H9 (cell line): ENCODE measurements at places on chromosomes 6 and 20.
A peak's percentile ranks its signal among the peaks of the same experiment; 100 is the strongest.

DNA sequence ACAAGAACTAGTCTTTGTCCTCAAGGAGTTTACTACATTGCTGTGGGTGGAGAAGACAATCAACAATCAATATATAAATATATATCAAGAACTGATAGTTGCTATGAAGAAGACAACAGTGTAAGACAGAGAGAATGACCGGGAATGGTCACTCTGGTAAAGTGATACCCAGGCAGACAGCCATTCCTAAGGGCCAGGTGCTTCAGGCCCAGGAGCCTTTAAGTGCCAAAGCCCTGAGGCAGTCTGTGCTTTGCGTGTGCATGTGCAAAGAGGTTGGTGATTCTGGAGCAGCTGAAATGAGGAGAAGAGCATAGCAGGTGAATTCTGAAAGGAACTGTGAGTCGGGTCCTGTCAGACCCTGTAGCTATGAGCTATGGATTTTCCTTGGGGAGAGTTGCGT, 154.2 kb downstream of the DOK5 start:
- DNase-seq, result no peak
- H3K4me1 ChIP-seq, result peaks cover 1% of the 10 kb centered on the region; the same call in 1 of the 2 replicates
- no peak overlapping the region for H3K4me3 ChIP-seq
- H3K27ac ChIP-seq, result no peak overlapping the region

DNA sequence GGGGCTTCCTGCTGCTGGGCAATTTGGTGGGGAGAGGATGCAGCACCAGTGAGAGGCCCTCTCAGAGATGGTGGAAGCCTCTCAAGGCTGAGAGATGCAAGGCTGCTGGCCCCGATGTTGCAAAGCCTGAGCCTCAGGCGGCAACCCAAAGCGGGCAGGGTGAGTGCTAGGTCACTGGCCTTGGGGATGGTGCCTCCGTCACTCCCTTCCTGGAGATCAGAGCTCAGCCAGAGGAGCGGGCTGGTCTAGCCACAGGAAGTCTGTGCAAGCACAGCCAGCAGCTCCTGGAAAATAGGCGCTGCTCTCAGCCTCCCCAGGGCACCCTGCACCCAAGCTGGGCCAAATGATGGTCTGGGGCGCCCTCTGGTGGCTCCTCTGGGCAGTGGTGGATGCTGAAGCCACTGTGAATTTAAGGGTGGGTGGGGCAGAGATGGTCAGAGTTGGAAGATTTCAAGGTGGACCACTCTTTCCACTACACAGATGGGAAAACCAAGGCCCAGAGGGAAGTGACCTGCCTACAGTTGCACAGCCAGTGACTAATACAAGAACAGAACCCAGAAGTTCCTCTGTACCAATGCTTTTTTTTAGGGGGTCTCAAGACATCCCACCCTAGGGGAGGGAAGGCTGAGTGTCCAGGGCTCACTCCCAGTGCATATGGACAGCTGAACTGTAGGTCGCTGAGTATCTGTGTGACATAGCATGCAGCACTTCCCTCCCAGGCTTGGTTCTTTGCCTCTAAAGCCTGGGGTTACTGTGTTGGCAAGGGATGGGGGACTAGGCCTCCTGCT, 20.8 kb downstream of the C20orf203 start:
- no peaks in the 10 kb centered on the region for H3K4me1 ChIP-seq
- no peak overlapping the region for H3K27ac ChIP-seq
- H3K36me3 ChIP-seq, result peaks cover 1% of the 10 kb centered on the region
- peak; percentile 87 for DNase-seq
- H3K27me3 ChIP-seq, result no peaks in the 10 kb centered on the region

- no peak for DNase-seq
- no peaks in the 10 kb centered on the region; the same call in 1 of the 2 replicates for H3K36me3 ChIP-seq
- H3K4me3 ChIP-seq, result no peak overlapping the region
- H3K27ac ChIP-seq, result no peak overlapping the region
- H3K27me3 ChIP-seq, result no peaks in the 10 kb centered on the region
- H3K4me1 ChIP-seq, result no peaks in the 10 kb centered on the region; the same call in 1 of the 2 replicates
Observed at GRCh38 chr20:53104884-53105283, 132.7 kb downstream of the TSHZ2 start.

- H3K4me3 ChIP-seq, result no peak overlapping the region
- no peak overlapping the region for H3K27ac ChIP-seq
Observed at GRCh38 chr20:53034899-53035298, 62.7 kb downstream of the TSHZ2 start.

DNA sequence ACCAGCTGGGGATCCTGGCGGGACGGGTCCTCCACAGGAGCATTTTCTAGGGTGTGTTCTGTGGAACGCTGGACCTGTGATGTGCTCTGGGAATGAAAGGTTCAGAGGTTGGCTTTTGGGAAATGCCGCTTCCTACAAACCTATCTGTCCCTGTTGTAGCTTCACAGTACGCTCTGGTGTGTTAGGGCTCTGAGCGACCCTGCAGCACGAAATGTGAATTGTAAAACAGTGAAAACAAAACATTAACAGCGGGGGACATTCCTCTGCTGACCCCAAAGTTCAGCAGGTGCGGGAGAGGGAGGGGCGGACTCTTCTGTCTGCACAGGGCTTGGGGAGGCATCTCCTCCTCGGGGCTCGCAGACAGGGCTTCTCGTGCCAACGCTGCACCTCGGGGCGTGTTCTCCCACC, 155.9 kb downstream of the NRN1 start:
- H3K27me3 ChIP-seq, result peaks cover 64% of the 10 kb centered on the region
- no peaks in the 10 kb centered on the region for H3K4me1 ChIP-seq
- H3K27ac ChIP-seq, result no peak overlapping the region
- no peaks in the 10 kb centered on the region; the same call in 2 of the 3 replicates for H3K36me3 ChIP-seq
- peak; percentile 92 for DNase-seq

- DNase-seq, result no peak
- no peaks in the 10 kb centered on the region for H3K27me3 ChIP-seq
- no peaks in the 10 kb centered on the region for H3K4me1 ChIP-seq
- H3K27ac ChIP-seq, result no peak overlapping the region
Observed at GRCh38 chr6:72322771-72323170, 299.1 kb upstream of the KCNQ5 start.

DNA sequence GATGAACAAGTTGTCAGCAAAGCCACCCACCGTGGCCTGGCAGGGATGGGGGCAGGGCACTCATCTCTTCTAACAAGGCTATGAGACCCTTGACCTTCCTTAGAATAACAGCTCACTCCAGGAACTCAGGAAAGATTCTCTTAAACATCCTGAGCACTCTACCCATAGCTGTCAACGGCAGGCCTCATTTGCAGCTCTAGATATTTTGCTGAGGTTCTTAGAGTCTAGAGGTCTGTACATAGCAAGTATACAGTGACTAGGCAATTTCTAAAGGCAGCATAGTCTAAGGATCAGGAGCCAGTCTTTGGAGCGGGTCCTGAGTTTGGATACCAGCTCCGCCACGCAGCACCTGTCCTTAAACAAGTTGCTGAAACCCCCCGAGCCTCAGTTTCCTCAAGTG, 11.7 kb downstream of the TRERF1 start:
- H3K27me3 ChIP-seq, result no peaks in the 10 kb centered on the region
- H3K27ac ChIP-seq, result no peak overlapping the region
- H3K4me1 ChIP-seq, result peaks cover 36% of the 10 kb centered on the region
- no peak for DNase-seq
- no peak overlapping the region for H3K4me3 ChIP-seq

GRCh38 chr20:36574366-36575135, 1.2 kb downstream of the TGIF2 start:
- H3K4me3 ChIP-seq, result peak overlapping the region; percentile 92
- H3K4me1 ChIP-seq, result peaks cover 8% of the 10 kb centered on the region
- peaks cover 16% of the 10 kb centered on the region for H3K36me3 ChIP-seq
- H3K27ac ChIP-seq, result no peak overlapping the region

- peak; percentile 78 for DNase-seq
- H3K36me3 ChIP-seq, result no peaks in the 10 kb centered on the region
- no peak within 1 kb of the TSS for H3K27ac ChIP-seq
- peaks cover 2% of the 10 kb centered on the region; the same call in 1 of the 2 replicates for H3K27me3 ChIP-seq
Observed at GRCh38 chr6:7541175-7542064, at the start of gene DSP. Gene DSP (plus strand): TSS chr6:7541671. CDS start chr6:7541916, 245 bp downstream.

GRCh38 chr6:90811596-90812226, 224.8 kb upstream of the MAP3K7 start:
- H3K27me3 ChIP-seq, result no peaks in the 10 kb centered on the region
- no peak overlapping the region for H3K27ac ChIP-seq
- peaks cover 4% of the 10 kb centered on the region for H3K36me3 ChIP-seq
- peaks cover 7% of the 10 kb centered on the region; the same call in 1 of the 2 replicates for H3K4me1 ChIP-seq
- no peak for DNase-seq

GRCh38 chr6:166721576-166721975, 94.5 kb upstream of the RPS6KA2 start:
- H3K4me1 ChIP-seq, result no peaks in the 10 kb centered on the region
- H3K4me3 ChIP-seq, result no peak overlapping the region
- H3K27me3 ChIP-seq, result no peaks in the 10 kb centered on the region
- H3K36me3 ChIP-seq, result no peaks in the 10 kb centered on the region
- no peak overlapping the region for H3K27ac ChIP-seq

DNA sequence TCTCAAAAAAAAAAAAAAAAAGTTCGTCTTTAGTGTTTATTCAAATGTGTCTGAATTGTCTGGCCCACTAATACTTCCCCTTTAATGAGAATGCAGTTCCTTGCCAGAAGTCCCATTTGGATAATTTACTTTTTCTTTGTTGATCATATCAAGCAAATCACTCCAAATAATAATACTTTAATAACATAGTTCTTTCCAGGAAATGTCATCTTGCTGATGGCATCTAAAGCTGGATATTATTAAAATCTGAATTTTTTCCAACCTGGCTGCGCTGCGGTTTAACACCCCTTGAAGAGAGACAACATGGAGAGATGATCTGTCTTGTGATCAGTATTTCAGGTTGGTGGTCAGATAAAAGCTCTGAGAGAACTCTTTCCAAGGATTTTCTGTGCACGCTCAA, 111.2 kb upstream of the CNKSR3 start:
- H3K4me3 ChIP-seq, result no peak overlapping the region
- H3K27ac ChIP-seq, result no peak overlapping the region
- no peaks in the 10 kb centered on the region for H3K4me1 ChIP-seq
- DNase-seq, result no peak

- H3K4me3 ChIP-seq, result no peak overlapping the region
- no peak overlapping the region for H3K27ac ChIP-seq
- H3K4me1 ChIP-seq, result no peaks in the 10 kb centered on the region
- peaks cover 3% of the 10 kb centered on the region; the same call in 1 of the 2 replicates for H3K36me3 ChIP-seq
- H3K27me3 ChIP-seq, result no peaks in the 10 kb centered on the region
- no peak for DNase-seq
Observed at GRCh38 chr6:74654296-74654695, 551.6 kb downstream of the COL12A1 start.

GRCh38 chr20:24364482-24364881, 104.9 kb upstream of the SYNDIG1 start:
- no peak overlapping the region for H3K4me3 ChIP-seq
- H3K27ac ChIP-seq, result no peak overlapping the region
- peaks cover 3% of the 10 kb centered on the region for H3K36me3 ChIP-seq
- H3K4me1 ChIP-seq, result no peaks in the 10 kb centered on the region

- H3K4me1 ChIP-seq, result peaks cover 10% of the 10 kb centered on the region
- DNase-seq, result no peak
- H3K27me3 ChIP-seq, result no peaks in the 10 kb centered on the region
- H3K27ac ChIP-seq, result no peak overlapping the region
Observed at GRCh38 chr6:132491303-132491702, 21.6 kb downstream of the STX7 start.

DNA sequence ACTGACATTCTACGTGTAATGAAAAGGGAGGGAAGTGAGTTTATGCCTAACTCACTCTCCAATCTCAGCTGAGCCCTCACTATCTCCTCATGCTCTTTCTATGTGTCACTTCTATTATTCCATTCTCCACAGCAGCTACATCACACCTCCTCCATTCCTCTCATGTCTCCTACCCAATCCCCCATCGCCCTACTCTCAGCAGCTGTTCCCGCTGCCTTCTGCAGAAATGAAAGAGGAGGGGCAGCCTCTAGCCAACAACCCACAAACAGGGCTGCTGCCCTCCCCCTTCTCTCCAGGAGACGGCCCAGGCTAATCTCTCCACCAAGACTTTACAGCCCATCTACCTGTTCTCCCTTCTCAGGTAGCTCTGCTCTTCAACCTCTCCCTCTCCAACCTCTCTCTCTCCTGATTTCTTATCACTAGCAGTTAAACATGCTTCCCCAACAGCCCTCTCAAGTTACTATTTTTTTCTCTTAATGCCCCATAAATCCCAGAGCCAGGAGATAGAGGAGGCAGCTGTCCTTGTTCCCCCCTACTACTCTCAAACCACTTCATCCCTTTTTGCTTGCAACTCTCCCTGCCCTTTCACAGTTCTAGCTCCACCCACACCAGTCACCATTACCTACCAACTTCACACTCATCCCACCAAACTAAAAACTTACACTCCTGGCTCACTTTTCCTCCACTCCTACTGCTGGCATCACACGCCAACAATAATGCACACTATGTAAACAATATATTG, 136.5 kb downstream of the BTBD9 start:
- no peak overlapping the region for H3K27ac ChIP-seq
- no peaks in the 10 kb centered on the region for H3K36me3 ChIP-seq
- peak; percentile 39 for DNase-seq
- H3K27me3 ChIP-seq, result no peaks in the 10 kb centered on the region
- H3K4me1 ChIP-seq, result no peaks in the 10 kb centered on the region; the same call in 1 of the 2 replicates

DNA sequence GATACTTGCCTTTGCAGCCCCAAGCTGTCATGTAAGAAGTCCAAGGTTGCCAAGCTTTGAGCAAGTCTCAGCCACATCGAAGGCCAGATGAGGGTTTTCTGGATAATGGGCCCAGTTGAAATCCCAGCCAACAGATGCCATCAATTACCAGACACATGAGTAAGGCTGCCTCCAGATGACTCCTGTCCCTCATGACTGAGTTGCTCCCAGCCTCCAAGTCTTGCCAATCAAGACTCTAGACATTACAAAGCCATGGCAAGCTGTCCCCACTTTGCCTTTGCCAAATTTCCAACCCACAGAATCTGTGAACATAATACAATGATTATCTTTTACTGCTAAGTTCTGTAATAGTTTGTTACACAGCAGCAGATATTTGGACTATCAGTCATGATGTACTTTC, 76.8 kb upstream of the ARMC2 start:
- no peak overlapping the region for H3K27ac ChIP-seq
- DNase-seq, result no peak
- 0 out of 2 replicates have a peak, but pooled peaks cover 4% of the 10 kb centered on the region for H3K36me3 ChIP-seq
- no peak overlapping the region for H3K4me3 ChIP-seq

GRCh38 chr6:87407561-87407900, 241 bp upstream of the CFAP206 start:
- no peaks in the 10 kb centered on the region for H3K27me3 ChIP-seq
- H3K4me3 ChIP-seq, result peak overlapping the region; percentile 79
- no peak overlapping the region for H3K27ac ChIP-seq
- H3K4me1 ChIP-seq, result no peaks in the 10 kb centered on the region
- no peak for DNase-seq

- H3K36me3 ChIP-seq, result no peaks in the 10 kb centered on the region; the same call in 2 of the 3 replicates
- DNase-seq, result no peak
- H3K27ac ChIP-seq, result no peak overlapping the region
- H3K4me1 ChIP-seq, result peaks cover 4% of the 10 kb centered on the region; the same call in 1 of the 2 replicates
- no peak overlapping the region for H3K4me3 ChIP-seq
Observed at GRCh38 chr6:71411882-71412281, 123.3 kb downstream of the OGFRL1 start.
